Activated CD4-positive, alpha-beta T cell treated with anti-CD3 and anti-CD28 coated beads for 1 hour (primary cell): ENCODE measurements at places on chromosomes 5 and 9.

DNA sequence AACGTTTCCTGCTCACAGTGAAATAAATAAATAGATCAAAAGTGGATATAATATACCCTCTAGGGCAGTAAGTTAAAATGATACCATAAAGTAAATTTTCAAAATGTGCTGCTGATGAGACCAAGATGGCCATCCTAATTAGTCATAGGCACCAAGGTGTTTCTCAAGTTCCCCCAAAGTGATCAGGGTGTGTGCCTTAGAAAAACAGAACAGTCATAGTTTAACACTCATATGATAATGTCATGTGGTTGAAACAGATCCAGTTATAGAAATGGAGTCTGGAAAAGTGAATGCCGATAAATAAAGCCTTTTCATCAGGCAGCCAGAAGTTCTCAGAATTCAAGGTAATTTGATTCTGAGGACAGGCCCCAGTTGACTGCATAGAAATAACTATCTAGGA lies 161.5 kb upstream of the CDKN2B start:
- DNase-seq = no peak

GRCh38 chr5:90284375-90284774 lies 125.2 kb downstream of the CETN3 start:
- no peak for DNase-seq

DNA sequence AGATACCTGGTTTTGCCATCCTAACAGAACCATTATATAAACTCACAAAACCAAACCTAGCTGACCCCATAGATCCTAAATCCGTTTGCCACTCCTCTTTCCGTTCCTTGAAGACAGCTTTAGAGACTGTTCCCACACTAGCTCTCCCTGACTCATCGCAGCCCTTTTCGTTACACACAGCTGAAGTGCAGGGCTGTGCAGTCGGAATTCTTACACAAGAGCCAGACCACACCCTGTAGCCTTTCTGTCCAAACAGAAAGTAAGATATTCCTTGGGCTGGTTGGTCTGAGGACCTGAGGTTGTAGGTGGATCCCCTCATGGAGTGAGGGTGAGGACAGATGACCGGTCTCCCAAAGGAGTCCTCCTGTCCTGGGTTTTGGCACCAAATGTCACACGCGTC lies 56.7 kb upstream of the NAA35 start:
- DNase-seq = no peak

GRCh38 chr5:82815871-82816270 lies 261.3 kb downstream of the TMEM167A start:
- no peak for DNase-seq

GRCh38 chr9:8569823-8570222 lies 770.2 kb upstream of the DMAC1 start:
- DNase-seq = no peak

GRCh38 chr5:8019719-8020218 lies 150.8 kb downstream of the MTRR start:
- no peak for DNase-seq

DNA sequence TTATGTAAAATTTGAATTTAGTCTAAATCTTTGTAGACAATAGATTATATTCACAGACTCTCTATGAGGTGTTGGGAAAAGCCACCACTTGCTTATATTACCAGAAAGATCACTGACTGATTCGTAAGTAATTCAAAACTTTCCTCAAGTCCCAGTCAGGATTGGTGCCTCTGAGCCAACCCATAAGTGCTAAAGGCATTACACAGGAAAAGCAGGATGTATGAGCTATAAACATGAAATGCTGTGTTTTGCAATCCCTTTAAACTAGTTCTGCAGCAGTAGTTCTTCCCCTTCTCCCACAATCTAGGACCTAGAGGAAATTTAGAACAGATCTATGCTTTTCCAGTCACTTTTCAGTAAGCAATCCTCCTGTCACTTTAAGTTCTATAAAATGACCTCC lies 48.0 kb downstream of the SHLD3 start:
- no peak for DNase-seq
